ENCODE measurements at places on chromosomes 1 and 21.

DNA sequence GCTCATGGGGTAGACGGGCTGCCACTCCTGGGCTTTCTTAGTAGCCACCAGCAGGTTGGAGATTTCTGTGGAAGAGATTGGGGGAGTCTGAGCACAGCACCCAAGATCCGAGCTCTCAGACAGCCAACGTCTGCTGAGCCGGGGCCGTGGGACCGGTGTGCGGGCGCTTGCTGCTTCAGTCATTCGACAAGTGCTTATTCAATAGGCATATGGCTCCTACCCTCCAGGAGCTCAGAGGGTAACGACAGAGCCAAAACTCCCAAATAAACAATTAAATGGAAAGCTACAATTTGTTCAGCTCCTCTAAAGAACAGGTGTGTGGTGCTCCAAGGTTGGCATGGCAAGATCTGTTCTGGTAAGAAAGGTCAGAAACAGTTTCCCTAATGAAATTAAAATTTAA, 106.0 kb downstream of the RAVER2 start:
- no peak for DNase-seq

DNA sequence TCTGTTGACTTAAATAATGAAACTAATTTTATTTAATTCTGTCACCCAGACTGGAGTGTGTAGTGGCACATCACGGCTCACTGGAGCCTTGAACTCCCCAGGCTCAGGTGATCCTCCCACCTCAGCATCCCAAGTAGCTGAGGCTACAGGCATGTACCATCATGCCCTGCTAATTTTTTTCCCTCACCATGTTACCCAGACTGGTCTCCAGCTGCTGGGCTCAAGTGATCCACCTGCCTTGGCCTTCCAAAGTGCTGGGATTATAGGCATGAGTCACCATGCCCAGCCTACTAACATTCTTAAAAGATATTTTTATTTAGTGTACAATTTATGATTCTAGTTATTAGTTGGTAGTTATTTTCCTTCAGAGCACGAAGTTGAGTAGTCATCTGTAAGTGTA, 49.5 kb downstream of the NRDC start:
- DNase-seq = no peak

DNA sequence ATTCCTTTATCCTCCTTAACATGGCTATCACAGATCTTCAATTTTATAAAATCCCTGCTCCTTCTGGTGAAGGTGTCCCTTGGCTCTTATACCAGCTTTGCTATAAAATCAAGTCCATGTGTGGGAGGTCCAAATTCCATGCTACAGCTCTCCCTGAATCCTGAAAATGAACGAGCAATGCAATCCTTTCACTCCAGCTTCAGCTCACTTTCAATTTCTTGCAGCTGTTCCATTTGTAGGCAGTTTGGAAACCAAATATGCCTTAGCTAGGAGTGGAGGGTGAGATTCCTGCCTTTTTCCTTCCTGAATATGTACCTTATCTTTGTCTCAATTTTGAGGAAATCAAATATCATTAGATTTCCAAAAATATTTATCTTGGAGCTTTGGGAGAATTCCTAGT, 402.6 kb downstream of the TTLL7 start:
- DNase-seq = no peak

DNA sequence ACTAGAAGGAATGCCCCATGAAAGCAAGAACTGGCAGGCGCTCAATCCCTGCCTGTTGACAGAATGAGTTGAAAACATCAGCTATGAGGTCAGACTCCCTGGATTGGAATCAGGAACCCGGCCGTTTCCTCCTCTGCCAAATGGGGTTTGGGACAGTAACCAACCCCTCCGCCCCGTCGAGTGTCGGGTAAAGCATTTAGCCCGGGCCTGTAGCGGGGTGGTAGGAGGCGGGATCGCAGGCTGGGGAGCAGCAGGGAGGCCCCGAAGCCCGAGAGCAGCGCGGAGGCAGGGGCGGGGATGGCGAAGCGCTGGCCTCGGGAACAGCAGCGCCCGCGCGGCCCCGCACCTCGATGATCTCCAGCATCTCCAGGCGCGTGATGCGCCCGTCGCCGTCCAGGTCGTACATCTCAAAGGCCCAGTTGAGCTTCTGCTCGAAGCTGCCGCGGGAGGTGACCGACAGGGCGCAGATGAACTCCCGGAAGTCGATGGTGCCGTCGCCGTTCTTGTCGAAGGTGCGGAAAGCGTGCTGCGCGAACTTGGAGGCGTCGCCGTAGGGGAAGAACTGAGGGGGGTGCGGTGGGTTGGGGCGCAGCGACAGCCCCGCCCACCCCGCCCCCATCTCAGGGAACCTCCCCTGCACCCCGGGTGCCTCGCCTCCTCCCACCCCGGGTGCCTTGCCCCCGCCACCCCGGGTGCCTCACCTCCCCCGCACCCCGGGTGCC, 7.5 kb downstream of the HPCAL4 start:
- no peak for DNase-seq

GRCh38 chr1:167708940-167709389, 12.8 kb upstream of the MPZL1 start:
- DNase-seq = no peak

- DNase-seq = no peak
These were observed 15.0 kb upstream of the IFNAR1 start for GRCh38 chr21:33309778-33310177.

GRCh38 chr1:230913496-230913895, 45.2 kb upstream of the C1orf198 start:
- DNase-seq = no peak

Measured in activated CD8-positive, alpha-beta memory T cell treated with anti-CD3 and anti-CD28 coated beads, Interleukin-2, amount 50 U/mL, for 48 hours (primary cell).